ENCODE measurements at places on chromosomes 7 and 10.

GRCh38 chr7:158558816-158559215, 28.8 kb downstream of the PTPRN2 start:
- DNase-seq = no peak

- DNase-seq = peak; percentile 99
Observed at GRCh38 chr10:93280699-93281366, 201.3 kb downstream of the MYOF start.

DNA sequence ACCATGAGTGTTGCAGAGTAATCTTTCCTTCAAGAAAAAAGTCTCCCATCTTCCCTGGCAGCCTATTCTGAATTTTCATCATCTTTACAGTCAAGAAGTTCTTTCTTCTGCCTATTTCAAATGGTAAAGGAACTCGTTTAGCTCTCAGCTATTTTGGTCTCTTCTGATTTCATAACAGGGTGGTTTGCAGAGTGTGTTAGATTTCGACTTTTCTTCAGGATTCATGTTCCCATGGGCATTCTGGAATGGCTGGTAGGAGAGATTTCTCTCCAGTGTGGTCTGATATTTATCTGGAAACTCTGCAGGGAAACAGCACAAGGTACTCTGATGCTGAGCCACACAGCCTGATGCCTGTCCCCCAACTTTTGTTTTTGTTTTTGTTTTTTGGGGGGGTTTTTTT, 111.1 kb upstream of the FAM171A1 start:
- DNase-seq = no peak

- DNase-seq = peak; percentile 71
Observed at GRCh38 chr10:14556285-14556956, 218.3 kb downstream of the FAM107B start.

GRCh38 chr10:112986544-112987190, 36.6 kb downstream of the TCF7L2 start:
- peak; percentile 49 for DNase-seq

DNA sequence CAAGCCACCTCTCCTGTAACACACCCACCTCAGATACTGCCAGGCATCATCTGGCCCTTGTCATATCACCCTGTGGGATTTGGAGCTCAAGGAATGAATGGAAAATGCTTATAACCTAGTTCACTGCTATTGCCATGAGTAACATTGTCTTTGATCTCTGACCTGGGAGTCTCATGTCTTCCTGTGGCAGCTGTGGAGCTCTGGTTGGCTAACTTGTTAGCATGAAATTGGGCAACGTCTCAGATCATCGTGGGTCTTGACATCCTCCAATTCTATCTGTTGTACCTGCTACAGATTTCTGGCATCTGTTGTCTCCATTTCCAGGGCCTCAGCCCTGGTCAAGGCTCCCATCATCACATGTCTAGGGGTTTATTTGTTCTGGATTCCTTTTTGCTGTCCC, 2.2 kb upstream of the TMEM270 start:
- no peak for DNase-seq
